Activated CD4-positive, alpha-beta T cell treated with anti-CD3 and anti-CD28 coated beads, Interleukin-2, amount 50 U/mL, for 4 hours (primary cell): ENCODE measurements at places on chromosomes 13 and 19.

DNA sequence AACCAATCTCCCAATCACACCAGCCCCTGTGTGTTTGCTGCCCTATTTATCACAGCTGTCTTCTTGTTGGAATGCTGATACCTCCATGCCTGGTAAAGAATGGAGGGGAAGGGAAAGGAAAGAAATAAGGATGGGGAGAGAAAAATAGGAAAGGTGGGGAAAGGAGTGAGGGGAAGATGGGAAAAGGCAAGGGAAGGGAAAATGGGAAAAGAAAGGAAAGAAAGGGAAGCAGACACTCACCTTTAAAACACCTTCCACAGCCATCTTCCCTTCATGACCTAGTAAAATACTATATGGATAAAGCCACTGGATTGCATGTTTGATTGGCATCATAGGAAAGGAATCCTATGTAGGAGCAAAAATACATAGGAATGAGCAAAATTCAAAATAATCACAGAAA lies 77.8 kb downstream of the VWA8 start:
- DNase-seq, result no peak

- DNase-seq, result no peak
Observed at GRCh38 chr19:51784109-51784785, 10.7 kb upstream of the FPR3 start.

DNA sequence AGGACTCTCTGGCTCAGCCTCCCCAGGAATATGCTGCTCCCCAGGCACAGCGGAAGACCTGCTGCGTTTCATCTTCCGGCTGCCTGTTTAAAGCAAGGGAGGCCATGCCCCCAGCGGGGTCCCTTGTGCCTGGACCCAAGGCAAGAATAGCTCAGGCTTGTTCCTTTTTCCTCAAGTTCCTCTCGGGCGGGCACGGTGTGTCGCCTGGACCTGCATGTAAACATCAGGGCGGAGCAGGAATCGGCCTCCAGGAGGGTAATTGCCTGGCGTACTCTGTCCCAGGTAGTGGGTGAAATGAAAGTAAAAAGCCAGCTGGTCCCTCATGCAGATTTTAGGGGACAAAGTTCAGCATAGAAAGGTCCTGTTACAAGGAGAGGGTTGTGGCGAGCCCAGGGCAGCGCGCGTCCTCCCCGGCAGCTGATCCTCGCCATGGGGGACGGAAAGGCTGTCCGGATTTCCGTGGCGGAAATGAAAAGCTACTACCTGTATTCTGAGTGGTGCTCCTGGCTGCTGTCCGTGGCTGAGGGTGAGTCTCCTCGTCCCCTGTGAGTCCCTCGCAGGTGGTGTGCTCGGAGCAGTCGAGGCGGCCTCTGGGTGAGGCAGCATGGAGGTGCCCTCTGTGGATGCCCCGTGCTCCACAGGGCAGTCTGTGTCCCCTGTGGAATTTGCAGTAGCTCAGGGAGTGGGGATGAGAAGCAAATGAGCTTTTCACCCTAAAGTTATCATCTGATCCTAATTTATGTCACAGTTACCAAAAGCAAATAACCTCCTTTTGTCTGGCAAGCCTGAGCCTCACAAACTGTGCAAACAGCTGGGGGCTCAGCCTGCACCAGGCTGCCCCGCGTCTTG lies 16.2 kb downstream of the MCF2L start:
- DNase-seq, result no peak

- no peak for DNase-seq
Observed at GRCh38 chr13:33316890-33317289, 31.3 kb upstream of the STARD13 start.

- DNase-seq, result no peak
Observed at GRCh38 chr19:36577271-36577996, 4.3 kb upstream of the ZNF529 start.

DNA sequence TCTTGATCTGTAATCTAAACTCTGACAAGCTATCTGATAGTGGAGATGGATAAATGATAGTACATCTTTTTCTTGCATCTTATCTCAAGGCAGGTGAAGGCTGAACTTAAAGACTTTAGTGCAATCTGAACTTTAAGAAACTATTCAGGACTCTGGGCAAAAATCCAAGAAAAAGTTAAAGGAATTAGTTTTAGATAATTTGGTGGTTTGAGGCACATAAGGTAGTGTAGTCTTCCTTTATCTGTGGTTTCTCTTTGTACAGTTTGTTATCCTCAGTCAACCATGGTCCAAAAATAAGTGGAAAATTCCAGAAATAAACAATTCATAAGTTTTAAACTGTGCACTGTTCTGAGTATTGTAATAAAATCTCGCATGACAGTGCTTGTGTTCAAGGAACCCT lies 172.9 kb downstream of the UGGT2 start:
- no peak for DNase-seq

DNA sequence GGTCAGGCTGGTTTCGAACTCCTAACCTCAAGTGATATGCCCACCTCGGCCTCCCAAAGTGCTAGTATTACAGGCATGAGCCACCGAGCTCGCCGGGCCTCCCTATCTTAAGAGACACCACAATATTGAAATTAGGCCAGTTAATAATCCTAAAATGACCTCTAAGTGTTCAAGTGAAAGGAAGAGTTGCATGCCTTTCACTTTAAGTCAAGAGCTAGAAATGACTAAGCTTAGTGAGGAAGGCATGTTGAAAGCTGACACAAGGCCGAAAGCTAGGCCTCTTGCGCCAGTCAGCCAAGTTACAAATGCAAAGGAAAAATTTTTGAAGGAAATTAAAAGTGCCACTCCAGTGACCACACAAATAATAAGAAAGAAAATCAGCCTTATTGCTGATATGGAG lies 144.5 kb upstream of the FNDC3A start:
- DNase-seq, result no peak

DNA sequence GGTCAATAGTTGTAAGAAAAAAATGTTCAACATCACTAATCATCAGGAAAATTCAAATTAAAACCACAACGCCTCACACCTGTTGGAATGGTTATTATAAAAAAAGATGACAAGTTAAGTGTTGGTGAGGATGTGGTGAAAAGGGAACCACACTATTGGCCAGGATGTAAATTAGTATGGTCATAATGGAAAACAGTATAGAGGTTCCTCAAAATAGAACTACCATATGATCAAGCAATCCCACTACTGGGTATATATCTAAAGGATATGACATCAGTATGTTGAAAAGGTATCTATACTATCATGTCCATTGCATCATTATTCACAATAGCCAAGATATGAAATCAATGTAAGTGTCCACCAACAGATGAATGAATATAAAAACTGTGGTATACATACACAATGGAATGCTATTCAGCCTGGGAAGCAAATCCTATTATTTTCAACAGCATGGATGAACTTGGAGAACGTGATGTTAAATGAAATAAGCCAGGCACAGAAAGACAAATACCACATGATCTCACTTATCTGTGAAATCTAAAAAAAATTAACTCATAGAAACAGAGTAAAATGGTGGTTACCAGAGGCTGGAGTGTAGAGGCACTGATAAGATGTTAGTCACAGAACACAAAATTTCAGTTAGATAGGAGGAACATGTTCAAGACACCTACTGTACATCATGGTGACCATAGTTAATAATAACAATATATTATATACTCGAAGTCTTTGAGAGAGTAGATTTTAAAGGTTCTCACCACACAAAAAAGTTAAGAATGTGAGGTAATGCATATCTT lies 56.6 kb downstream of the TBC1D4 start:
- no peak for DNase-seq

DNA sequence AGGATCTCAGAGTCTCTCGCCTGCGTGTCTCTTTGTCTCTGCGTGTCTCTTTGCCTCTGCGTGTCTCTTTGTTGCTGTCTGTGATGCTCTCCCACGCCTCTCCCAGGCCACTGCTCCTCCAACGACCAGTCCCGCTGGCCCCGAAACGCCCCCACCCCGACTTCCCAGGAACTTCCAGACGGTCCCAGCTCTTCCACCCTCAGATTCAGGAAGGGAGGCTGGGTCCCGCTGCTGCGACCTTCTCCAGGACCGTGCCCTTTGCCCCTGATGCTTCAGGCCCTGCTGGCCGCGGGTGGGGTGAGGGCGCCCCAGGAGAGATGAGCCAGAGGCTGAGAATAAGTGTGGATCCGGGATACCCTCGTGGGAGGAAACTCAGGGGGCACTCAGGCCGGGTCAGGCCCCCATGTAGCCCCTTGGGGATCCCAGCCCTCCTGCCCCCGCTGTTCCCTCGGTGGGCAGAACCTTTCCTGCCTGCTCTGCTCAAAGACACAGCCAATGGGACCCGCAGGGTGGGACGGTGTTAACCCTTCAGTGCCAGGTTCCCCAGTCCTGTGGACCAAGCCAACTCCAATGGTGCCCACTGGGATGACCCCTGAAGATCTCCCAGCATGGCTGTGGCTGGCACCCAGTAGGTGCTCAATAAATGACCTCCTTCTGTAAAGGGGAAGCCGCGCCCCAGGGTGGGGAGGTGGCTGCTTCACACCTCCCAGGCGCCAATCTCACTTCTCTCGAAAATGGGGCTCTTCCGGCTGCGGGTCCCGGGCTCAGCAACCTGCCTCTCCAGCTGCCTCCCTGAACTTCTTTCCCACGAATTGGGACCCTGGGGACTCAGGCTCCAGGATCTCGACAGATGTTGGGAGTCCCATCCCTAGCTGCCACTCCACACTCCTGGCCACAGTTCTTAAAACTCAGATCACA lies 1.5 kb upstream of the S1PR5 start:
- DNase-seq, result no peak

DNA sequence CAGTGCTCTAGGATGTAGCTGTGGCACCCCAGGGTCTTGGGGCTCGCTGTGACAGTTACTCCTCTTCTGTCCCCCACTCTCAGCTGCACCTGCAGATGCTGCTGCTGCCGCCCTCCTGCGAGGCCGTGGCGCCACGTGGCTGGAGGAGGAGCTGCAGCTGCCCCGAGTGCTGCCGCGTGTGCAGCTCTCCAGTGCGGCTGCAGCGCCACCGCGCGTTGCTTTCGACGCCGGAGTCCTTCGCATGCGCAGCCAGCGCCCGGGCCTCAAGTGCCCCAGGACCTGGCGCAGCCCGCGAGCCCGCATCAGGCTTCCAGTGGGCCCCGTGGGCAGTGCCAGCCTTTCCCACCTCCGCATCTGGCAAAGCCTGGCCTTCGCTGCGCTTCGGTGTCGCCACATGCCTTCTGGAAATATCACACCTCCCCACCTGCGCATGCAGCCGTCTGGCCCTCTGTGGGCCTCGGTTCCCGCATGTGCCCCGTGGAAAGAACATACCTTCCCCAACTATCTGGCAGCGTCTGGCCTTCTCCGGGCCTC lies 692 bp upstream of the ZNF580 start:
- DNase-seq, result peak; percentile 71

GRCh38 chr19:38849860-38850435 lies at the start of gene HNRNPL:
TSS of gene HNRNPL (minus strand) at chr19:38849986. CDS start at chr19:38849966, 20 bp downstream.
- peak; percentile 99 for DNase-seq

- no peak for DNase-seq
Observed at GRCh38 chr19:728011-728410, 19.3 kb downstream of the PALM start.

- no peak for DNase-seq
Observed at GRCh38 chr19:17721821-17722220, 2.5 kb downstream of the MAP1S start.

- no peak for DNase-seq
Observed at GRCh38 chr13:59842507-59842906, 321.2 kb downstream of the DIAPH3 start.

GRCh38 chr19:16627193-16627927 lies 644 bp downstream of the MED26 start:
- no peak for DNase-seq

GRCh38 chr19:34639491-34640085 lies 37.4 kb downstream of the SCGB2B2 start:
- peak; percentile 47 for DNase-seq

DNA sequence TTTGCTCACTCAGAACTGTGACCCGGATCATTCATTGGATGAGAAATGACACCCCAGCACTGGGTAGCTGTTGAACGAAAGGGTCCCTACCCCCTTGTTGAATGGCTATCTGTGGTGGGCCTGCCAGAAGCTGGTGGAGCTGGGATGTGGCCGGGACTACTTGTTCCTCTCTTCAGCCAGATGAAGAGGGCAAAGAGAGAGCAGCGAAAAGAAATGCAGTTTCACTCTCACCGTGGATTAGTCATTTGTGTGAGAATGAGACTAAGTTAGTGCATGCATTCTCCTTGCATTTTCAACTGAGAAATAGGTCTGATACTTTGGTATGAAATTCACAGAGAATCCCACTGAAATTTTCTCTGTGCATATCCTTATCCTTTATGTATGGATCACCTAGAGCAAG lies 553.1 kb downstream of the IRS2 start:
- DNase-seq, result no peak

DNA sequence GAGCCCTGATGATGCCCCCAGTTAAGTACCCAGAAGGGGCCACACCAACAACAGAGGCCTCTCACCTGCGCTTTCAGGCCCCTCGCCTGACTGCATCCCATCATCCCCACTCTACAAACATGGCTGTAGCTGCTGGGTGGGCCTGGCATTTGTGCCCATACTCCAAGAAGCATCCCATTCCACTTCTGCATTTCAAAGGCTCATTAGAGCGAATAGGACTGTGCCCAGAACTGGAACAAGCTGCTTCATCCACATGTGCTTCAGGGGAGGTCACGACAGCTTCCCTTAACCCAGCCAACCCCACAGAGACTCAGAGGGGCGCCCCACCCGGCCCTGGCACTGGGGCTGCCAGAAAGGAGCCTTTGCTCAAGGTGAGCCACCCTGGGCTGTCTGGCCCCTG lies 156.9 kb downstream of the SIPA1L3 start:
- no peak for DNase-seq

DNA sequence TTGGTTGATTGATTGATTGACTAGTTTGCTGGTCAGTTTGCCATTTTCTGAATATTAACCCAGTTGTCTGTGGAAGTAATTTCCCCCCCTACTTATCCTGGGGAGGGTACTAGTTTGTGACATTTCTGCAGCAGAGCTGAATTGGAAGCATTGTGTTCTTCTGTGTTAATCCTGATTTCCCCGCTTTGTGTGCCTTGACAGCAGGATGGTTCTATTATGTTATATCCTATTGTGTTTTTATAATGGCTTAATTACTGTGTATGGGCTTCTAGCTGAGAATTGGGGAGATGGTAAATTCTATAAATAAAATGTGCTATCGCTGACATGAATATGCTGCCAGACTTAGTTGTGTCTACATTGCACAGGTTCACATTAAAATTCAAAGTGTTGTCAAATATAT lies 499.7 kb downstream of the COG6 start:
- no peak for DNase-seq

GRCh38 chr13:50529154-50529882 lies 314.2 kb downstream of the DLEU7 start:
- no peak for DNase-seq
